ENCODE measurements at places on chromosomes 2 and 18.

DNA sequence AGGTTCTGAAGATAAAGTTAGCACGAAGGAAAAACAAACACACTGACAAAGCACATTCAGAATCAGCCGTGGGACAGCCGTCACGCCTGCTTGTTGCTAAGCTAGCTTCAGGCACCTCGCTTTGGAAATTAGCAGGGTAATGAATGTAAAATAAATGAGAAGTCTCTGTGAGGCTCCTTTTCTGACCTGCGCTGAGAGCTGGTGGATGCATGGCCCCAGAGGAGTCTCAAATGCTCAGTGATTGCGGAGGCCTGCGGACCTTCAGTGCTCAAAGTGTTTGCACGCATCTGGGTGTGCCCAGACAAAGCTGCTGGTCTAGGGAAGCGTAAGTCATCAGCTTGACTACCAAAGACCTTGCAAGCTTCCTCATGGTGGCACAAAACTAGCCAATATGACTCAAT is 50.6 kb downstream of the CD8B2 start:
- DNase-seq, result no peak

DNA sequence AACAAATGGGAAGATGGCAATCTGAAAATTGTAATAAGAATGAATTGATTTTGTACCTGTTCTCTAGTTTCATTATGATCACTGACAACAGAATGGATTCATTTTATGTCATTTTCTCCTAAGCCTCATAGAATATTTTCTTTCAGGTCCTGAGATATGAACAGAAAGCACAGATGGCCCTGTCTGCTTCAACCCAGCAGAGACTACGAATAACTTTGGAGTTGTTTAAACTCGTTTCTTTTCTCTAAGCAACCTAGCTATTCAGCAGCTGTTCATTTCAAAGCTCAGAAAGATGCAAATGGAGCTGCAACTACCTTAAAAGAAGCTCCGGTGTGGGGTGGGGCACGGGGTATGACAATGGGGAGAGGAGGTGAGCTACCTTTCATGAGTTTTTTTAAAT is 124.9 kb downstream of the ALK start:
- no peak for DNase-seq

GRCh38 chr2:66437691-66438497 is 3.0 kb downstream of the MEIS1 start:
- no peak for DNase-seq

- peak; percentile 78 for DNase-seq
Observed at GRCh38 chr18:23992089-23992940, 22.2 kb upstream of the TTC39C start.

GRCh38 chr2:100107906-100108647 is 34.3 kb downstream of the AFF3 start:
- no peak for DNase-seq

DNA sequence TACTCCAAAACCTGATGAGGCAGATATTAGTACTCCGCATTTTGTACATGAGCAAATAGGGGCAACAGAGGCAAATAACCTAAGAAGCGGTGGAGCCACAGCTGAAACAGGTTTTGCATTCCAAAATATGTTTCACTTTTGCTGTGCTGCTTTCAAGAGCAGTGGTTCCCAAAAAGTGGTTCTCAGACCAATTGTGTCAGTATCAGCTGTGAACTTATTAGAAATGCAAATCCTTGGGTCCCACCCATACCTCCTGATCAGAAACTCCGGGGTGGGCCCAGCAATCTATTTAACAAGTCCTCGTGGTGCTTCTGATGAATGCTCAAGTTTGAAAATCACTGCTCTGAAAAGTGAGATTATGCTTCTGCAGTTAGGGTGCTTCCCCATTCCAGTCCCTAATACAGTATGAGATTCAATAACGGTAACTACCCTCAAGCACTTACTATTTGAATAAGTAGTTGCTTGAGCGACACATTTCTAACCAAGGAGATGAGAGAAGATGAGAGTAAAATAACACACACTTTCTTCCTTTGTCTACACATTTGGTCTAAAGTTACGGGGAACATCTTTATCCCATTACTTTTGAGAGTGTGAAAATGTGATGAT is 17.8 kb upstream of the TCF4 start:
- DNase-seq, result no peak

DNA sequence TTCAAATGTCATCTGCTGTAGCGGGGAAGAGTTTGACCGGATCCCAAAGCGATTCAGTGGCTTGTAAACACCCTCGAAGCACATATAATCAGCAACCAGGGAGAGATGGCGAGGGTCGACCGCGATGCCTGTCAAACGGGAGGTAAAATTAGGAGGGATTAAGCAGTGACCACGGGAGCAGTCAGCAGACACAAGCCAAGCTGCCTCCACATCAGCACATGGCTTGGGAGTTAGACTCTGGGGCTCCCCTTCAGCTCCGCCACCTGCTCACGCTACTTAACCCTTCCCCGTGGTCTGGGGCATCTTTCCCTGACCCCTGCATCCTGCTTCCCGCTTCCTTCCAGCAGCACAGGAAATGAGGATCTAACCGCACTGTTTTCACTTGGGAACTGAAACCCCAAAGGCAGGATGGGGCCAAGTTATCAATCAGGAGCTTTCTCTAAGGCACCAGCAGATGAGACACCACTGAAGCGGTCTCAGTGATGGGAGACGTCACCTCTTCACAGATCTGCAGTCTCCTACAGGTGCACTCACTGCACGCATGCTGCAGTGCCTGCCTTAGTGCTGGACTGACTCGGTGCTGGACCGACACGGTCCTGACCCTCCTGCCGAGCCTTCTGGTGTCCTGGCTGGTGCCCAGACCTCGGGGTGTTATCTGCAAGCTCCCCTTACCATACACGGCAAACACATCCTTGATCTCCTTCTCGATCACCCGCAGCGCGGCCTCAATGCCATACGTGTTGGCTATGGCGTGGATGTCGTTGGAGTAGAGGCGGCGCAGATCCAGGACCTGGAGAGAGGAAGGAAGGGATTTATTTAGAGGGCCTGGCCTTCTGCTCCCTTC is 77.5 kb downstream of the POLR1A start:
- no peak for DNase-seq

DNA sequence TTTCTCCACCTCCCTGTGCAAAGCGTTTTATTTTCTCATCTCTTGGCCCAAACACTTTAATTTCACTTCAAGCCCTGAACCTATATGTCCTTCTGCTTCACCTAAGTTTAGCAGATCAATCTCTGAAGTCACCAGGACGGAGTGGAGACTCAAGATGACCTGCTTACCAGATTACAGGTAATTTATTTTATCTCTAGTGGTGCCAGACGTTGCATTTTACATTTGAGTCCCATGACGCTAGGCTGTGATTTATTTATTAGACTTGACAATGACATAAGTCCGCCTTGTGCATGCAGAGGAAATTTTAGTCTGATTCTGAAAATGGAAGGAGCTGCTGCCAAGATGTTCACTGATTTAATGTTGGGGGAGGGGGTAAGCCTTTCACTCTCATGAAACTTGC is 73.9 kb downstream of the MRO start:
- DNase-seq, result no peak

DNA sequence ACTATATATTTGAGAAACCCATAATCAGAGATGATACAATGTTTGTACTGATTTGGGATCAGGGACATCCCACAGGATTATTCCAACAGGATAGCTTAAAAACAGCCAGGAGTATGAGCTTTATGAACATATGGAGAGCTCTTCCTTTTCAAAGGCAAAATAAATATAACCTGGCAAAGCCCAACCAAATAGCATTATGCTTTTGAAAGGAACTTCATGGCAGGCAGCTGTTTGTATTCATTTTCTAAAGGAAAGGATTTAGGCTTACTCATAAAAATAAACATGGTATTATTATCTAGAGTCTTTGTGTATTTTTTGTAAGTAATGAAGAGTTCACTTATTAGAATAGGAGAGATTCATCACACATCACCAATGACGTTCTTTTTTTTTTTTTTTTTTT is 44.4 kb downstream of the CCDC195 start:
- no peak for DNase-seq

- no peak for DNase-seq
Observed at GRCh38 chr2:196566961-196567666, 72.4 kb upstream of the CCDC150 start.

DNA sequence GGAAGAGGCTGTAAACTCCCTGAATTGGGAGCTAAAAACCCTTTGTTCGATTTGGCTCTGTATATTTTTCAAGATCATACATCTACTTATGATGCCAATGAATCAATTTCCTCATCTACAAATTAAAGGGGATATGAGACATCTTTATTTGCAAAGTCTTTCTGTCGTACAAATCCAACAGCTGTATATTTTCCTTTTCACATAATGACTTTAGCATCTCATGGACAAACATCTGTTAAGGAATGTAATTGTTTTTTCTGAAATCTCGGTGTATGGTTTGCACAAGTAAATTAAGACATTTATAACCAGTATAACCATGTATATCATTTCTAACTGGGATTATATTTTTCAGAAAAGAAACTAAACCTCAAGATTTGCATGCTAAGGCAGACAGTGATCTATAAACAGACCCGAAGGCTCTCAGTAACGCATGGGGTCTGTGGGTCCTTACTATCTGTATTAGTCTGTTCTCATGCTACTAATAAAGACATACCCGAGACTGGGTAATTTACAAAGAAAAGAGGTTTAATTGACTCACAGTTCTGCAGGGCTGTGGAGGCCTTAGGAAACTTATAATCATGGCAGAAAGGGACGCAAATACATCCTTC is 130.8 kb downstream of the SLC8A1 start:
- DNase-seq, result no peak

GRCh38 chr2:197993830-197994229 is 189.4 kb downstream of the PLCL1 start:
- no peak for DNase-seq

GRCh38 chr2:11500702-11501303 is 33.0 kb upstream of the GREB1 start:
- DNase-seq, result no peak

GRCh38 chr2:176181551-176181950 is 6.9 kb upstream of the HOXD1 start:
- no peak for DNase-seq

DNA sequence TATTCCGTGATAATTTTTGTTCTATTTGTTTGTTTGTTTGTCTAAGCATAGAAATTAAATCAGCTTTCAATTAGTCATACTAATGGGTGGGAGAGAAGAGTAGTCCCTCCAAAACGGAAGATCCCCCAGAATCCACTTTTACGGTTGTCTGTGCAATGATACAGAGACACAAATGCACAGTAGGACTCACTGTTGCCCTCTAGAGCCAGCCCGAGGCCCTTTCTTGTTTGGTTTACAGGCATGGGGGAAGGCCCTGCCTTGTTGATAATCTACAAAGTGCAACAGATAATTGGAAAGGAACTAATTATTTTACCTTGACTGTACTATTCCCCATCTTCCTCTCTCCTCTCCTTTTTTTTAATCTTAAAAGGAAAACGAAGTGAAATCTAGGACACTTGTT is 121.1 kb downstream of the ACOXL start:
- DNase-seq, result peak; percentile 65

DNA sequence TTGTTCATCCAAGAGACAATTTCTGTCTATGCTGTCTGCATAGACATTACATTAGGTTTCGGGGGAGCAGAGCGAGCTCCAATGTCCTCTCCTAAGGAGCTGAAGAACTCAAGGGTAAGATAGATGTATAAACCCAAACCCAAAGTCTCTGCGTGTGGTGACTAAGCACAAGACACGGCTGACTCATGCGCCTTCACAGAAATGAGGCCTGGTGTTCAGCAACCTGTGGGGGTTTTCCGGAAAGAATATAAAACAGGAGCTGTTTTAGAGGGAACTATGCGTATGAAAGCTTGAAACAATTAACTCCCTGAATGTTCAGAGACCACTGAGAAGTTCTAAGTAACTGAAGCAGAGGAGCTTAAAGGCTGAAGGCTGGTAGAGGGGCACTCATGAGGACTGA is 154.7 kb downstream of the SOX11 start:
- DNase-seq, result peak; percentile 1

DNA sequence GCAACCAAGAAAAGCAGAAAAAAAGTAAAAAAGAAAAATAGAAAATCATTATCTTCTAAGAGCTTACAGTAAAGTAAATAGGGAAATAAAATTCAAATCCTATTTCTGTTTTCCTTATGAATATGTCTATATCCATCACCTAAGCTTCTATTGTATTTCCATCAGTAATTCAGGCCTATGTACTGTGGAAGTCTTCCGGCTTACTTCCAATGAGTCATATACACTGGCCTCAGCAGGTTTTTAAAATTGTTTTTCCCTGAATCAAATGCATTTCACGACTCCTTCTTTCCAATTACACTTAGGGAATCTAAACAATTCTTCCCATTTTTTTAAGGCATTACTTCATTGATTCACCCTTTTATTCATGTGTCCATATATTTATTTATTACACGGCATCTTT is 164.7 kb downstream of the CCDC102B start:
- no peak for DNase-seq

DNA sequence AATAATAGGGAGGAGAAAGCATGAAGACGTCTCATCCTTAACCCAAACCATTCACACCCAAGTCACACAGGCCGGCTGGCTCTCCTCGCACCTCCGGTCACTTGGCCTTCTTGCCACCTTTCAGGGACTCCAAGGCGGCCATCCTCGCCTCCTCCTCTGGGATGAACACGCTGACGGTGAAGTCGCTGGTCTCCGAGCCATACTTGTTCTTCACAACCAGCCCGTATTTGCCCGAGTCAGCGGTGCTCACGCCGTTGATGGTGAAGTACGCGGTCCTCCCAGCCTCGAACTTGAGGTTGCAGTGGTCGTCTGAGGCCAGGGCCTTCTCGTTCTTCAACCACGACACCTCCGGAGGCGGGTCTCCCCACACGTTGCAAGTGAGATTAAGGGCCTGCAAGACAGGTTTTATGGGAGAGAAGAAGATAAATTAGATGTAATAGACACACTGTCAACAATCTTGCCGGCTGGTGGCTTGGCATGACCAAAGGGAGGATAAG is 54.3 kb upstream of the LPIN2 start:
- DNase-seq, result no peak

DNA sequence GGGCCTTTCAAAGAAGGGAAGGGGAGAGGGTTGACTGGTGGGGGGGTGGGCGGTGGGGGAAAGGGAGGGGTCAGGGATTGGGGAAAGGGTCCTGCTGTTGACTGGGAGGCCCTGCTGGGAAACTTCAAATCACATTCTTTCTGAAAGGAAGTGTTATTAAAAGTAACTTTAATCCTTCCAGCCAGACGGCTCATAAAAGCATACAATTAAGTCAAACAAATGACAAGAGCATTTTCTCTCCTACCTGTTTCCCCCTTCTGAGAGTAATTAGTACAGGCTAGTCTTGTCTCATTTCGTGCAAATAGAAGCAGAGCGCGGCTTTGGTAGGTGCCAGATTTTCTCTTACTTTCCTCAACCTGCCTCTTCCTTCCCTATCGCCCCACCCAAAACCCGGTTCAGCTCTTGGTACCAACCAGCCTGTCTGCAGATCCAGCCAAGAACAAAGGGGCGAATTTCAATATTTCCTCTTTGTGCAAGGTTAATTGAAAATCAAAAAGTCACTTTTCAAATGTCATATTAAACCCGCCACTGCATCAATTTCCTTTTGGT is 2112.6 kb upstream of the PIK3C3 start:
- no peak for DNase-seq

GRCh38 chr2:70461414-70461813 is 92.2 kb downstream of the TGFA start:
- no peak for DNase-seq

DNA sequence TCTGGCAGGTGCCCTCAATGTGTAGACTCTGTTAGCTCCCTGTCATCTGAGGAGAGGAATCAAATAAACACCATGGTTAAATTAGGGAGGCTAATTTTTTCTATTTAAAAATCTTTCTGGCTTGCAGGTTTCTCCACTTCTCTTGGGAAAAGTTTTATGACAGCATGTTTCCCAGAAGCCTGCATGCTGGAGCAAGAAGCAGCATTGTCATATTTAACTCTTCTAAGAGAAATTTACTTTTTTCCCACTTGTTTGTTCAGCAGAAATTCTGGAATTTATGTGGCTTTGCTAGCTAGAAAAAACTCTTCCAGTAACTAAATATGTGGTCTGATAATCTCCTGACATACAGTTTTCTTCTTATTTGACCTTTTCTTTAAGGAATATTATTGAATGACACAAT is 230.5 kb downstream of the PARD3B start:
- no peak for DNase-seq

All from activated CD4-positive, alpha-beta T cell treated with anti-CD3 and anti-CD28 coated beads, Interleukin-2, amount 50 U/mL, for 16 hours (primary cell).